Stimulated activated CD8-positive, alpha-beta memory T cell treated with anti-CD3 and anti-CD28 coated beads, Interleukin-7, amount 100 ng/mL, for 1 hour (primary cell): ENCODE measurements at places on chromosomes 16 and 17.

DNA sequence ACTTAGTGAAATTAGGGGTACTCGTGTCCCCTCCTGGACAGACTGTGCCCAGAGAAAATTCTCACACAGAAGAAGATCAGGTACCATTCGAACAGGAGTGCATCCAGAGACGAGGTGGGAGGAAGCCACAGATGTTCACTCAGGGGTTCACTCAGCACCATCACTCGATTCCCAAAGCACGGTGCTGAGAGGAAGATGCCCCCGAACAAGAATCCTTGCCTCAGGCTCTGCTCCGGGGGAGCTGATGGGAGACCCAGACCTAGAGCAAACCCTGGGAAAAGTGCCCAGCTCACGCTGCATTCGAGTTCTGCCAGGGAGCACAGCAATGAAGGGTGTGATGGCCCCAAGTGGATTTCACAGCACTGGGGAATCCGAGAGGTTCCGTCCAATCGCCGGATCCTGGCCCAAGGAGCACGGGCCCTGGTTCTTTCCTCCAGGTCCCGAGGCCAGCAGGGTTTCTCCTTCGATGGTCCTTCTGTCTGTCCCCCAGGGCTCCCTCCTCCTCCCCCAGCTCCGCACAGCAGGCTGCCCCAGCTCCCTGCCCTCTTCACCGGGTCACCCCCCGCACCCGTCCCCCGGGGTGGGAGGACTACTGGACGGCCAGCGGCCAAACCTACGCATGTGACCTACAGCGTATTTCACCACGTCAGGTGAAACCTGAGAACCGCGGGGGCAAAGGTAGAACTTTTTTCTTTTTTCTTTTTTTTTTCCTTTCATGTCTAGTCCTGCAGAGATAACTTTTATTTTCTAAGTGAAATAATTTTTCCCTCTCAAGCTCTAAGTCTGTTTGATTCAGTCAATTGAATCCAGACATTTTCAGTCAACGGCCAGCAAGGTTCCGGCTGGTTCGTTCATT is 10.2 kb upstream of the UBE2I start:
- DNase-seq = no peak

DNA sequence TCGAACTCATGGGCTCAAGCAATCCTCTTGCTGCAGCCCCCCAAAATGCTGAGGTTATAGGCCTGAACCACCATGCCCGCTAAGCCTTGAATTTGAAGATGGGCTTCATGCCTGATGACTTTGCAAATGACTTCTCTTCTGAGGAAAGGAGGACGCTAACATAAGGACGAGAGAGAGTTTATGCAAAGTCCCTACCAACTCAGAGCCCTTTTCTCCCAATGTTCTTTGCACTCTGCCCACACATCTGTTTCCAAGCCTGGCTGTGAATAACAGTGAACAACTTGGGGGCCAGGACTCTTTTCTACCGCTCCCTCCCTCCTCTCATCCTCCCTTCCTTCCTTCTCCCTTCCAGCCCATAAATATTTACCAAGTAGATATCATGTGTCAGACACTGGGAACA is 8.5 kb upstream of the NPIPB2 start:
- DNase-seq = no peak

DNA sequence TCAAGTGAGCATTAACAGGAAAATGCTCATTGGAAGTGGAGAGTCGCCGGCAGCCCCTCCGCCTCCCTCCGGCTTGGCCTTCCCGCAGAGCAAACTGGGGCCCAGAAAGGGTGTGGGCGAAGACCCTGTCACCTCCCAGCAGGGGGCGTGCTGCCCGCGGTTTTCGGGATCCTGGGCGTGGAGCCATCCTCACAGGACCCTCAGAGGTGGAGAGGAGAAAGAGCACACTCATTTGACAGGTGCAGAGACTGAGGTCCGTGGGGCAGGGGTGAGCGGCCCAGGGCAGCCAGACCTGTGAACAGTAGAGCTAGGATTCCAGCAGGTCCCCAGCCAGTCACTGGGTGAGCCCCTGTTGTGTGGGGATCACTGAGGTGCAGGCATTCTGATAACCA is 1002.9 kb downstream of the KCNJ18 start:
- DNase-seq = no peak

- DNase-seq = no peak
Measured at GRCh38 chr17:73705594-73705993, 61.3 kb upstream of the SDK2 start.

- DNase-seq = no peak
Measured at GRCh38 chr17:54899721-54900456, 763 bp upstream of the TOM1L1 start.

DNA sequence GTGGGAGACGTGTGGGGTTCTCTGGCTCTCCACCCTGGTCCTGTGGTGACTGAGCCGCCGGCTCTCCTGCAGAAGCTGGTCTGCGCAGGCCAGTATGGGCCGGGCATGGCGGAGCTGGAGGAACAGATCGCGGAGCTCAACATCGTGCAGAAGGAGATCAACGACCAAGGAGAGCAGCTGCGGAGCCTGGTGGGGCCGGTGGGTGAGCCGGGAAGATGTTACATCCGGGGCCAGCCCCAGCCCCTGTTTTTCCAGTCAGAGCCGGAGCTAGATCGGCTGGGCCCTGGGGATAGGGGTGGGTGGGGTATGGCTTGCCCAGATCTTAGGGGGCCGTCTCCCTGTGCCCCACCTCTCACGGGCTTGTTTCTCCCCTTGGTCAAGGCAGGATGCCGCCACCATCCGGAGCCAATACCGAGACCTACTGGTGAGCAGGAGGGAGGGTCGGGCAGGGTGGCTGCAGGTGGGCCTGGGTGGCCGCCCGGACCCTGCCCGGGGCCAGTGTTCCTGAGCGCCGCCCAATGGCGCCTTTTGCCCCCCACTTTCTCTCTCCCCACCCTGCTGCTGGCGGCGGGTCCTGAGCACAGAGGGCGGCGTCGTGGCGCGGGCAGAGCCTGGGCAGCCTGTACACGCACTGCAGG is 5.0 kb downstream of the EVPLL start:
- DNase-seq = no peak

DNA sequence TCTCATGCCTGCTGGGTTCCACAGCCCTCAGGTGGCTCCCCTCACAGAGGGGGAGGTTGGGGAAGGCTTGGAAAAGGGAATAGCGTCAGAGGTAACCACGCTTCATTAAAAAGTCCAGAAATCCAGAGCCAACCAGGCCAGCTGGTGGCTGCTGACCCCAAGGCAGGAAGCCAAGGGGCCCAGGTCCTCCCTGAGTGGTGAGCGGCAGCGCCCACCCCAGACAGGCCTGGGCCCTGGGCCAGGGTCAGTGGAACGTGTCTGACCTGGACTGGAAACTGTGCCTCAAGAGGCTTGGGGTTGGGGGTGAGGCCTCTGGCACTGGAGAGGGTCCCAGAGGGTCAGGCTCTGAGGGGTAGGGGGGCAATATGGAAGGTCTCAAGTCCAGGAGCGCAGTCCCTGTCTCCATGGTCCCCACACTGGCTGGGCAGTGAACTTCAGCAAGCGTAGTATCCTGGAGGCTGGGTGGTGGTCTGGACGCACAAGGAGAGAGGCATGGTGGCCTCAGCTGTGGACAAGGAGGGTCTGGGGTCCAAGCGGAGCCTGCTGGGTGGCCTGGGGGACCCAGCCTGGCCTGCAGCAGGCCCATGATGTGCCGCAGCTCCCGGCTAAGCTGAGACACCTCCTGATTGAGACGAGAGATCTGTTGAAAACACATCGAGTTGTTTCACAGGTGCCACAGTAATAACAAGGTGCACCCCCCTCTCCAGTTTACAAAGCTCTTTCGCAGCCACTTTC is 5.2 kb upstream of the RAB5C start:
- DNase-seq = no peak

GRCh38 chr17:77907497-77908461 is 50.7 kb upstream of the TNRC6C start:
- no peak for DNase-seq

GRCh38 chr17:76997981-76998531 is 129.9 kb downstream of the MGAT5B start:
- peak; percentile 15 for DNase-seq

DNA sequence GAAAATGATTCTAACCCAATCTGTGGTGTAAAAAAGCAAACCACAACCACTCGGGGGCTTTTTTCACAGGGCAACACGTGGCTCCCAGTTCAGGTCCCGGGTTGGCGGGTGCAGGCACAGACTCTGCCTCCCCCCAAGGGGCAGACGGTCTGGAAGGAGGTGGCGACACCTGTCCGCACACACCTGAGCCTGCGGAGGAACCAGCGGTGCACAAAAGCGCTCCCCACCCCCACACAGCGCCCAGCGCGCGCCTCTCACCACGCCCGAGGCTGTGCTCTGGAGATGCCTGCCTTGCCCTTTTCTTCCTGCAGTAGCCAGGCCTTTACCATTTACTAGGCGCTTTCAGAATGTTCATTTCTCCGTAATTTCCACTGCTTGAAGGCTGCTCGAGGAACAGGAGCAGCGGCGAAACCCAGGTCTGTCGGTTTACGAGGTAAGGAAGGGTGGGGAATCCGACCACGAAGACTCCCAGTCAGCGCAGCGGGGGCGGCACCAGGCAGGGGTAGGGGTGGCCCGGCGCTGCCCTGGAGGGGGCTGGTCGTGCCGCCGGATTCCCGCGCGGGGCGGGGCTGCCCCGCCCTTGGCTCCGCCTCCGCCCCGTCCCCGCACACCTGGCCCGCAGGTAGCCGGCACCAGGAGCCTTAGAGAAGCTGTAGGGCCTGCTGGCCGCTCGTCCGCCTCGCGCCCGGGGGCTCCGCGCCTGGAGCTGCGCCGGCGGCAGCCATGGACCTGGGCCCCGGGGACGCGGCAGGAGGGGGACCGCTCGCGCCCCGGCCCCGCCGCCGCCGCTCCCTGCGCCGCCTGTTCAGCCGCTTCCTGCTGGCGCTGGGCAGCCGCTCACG is at the start of gene USP43:
USP43 (plus strand) TSS at position 608 of the 842 bp plus-strand sequence; CDS start at position 724, 116 bp downstream.
- DNase-seq = no peak

GRCh38 chr17:34633351-34633750 is 54.0 kb downstream of the TMEM132E start:
- DNase-seq = no peak

DNA sequence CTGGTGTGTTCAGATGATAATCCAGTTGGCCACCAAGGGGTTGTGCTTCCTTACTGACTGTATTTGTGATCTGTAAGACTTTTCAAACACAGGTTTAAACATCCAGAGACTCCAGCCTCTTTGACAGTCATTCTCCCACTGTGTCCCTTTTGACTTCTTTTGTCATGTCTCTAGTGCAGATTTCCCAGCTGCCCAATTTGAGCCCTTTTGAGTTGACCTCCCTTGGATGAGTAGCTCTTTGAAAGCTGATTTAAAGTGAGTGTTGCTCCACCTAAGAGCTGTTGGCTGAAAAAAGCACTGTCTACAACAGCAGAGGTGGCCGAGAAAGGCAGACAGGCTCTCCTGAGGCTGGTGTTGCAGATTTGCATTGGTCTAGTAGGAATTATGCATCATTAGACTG is 188.4 kb upstream of the TBX2 start:
- DNase-seq = no peak

GRCh38 chr17:80882323-80882722 is 109.3 kb upstream of the CHMP6 start:
- DNase-seq = no peak

- no peak for DNase-seq
Measured at GRCh38 chr16:81700071-81700779, 78.9 kb upstream of the PLCG2 start.

GRCh38 chr17:77741109-77741508 is 217.4 kb upstream of the TNRC6C start:
- peak; percentile 16 for DNase-seq

DNA sequence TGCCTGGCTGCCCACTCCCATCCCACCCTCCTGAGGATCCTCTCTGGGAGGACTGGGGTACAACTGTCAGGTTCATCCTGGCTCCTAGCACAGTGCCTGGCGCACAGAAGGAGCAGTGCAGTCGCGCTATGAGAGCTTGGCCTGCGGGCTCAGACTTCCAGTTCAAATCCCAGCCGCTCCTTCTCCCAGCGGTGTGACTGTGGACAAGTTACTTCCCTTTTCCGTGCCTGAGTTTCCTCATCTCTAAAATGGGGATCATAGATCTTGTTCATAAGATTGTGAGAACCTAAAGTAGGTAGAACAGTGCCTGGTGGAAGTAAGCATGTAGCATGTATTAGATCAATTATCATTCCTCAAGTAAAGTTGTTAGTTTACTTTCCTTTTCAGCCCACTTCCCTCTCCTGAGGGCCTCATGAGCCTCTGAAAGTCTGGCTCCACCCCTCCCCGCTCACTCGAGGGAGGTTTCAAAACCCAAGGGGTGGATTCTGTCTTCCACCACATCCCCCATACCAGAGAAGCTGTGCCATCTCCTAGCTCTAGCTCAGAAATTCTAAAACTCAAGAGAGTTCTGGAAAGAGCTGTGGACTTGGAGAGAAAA is 19.9 kb upstream of the COL1A1 start:
- DNase-seq = no peak

GRCh38 chr16:89981414-89981813 is 32.9 kb downstream of the DEF8 start:
- DNase-seq = no peak

- DNase-seq = no peak
Measured at GRCh38 chr17:35944151-35944550, 638 bp upstream of the LYZL6 start.

DNA sequence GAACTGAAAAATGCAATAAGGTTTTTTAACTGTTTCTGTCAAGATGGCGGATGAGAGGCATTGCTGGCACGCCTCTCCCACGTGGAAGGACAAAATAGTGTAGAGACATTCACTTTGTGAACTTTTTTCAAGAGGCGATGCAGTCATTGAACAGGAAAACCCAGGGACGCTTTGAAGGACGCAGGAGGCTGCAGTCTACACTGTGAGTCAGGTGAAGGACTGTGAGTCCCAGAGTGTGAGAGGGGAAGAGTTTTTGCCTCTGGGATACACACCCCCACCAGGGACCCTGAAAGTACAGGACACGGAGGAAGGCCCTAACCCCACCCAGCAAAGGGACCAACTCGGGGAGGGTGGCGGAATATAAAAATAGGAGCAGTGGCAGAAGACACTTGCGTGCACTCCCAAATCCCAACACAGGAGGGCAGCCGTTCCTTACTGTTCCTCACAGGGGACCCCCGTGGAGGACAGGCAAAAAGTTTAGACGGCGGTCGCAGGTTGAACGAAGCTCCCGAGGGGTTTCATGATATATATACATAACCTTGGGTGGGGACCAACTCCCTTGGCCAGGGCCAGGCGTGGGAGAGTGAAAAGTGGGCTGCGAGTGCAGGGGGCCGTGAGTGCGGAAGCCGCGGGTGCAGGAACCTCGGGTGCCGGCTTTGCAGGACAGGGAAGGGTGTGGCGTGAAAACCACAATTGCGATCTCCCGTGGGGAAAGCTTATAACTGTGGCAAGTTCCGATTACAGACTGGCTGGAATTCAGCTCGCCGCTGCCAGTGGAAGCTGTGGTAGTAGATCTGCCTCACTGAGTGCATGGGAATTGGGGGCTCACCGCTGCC is 82.0 kb upstream of the ALOX12 start:
- peak; percentile 72 for DNase-seq

DNA sequence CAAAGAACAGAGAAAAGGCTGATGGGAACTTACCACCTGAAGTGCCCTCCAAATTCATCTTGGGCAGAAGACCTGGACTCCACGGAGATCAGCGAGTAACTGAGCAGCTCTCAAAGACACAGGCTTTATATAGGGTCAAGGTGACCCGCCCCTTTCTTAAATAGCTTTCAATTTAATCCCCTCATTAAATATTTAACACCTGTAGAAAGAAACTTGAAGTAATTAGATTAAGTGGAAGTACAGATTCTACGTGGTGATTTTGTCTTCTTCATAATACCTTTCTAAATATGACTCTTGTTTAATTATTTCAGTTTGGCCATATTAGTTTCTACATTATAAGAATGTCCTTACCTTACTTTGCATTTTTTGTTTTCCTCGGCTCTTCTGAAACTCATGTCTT is at the start of gene DUXB:
DUXB (minus strand) TSS at position 101 of the 400 bp plus-strand sequence; CDS start at position 58, 43 bp downstream.
- no peak for DNase-seq
